ENCODE measurements at places on chromosomes 4 and X.
A peak's percentile ranks its signal among the peaks of the same experiment; 100 is the strongest.

- DNase-seq = no peak
Measured at GRCh38 chr4:153517159-153517558, 51.0 kb downstream of the TMEM131L start.

- no peak for DNase-seq
Measured at GRCh38 chr4:19944251-19944650, 307.5 kb upstream of the SLIT2 start.

- DNase-seq = peak; percentile 91
Measured at GRCh38 chrX:150842198-150842685, 56.2 kb downstream of the CD99L2 start.

DNA sequence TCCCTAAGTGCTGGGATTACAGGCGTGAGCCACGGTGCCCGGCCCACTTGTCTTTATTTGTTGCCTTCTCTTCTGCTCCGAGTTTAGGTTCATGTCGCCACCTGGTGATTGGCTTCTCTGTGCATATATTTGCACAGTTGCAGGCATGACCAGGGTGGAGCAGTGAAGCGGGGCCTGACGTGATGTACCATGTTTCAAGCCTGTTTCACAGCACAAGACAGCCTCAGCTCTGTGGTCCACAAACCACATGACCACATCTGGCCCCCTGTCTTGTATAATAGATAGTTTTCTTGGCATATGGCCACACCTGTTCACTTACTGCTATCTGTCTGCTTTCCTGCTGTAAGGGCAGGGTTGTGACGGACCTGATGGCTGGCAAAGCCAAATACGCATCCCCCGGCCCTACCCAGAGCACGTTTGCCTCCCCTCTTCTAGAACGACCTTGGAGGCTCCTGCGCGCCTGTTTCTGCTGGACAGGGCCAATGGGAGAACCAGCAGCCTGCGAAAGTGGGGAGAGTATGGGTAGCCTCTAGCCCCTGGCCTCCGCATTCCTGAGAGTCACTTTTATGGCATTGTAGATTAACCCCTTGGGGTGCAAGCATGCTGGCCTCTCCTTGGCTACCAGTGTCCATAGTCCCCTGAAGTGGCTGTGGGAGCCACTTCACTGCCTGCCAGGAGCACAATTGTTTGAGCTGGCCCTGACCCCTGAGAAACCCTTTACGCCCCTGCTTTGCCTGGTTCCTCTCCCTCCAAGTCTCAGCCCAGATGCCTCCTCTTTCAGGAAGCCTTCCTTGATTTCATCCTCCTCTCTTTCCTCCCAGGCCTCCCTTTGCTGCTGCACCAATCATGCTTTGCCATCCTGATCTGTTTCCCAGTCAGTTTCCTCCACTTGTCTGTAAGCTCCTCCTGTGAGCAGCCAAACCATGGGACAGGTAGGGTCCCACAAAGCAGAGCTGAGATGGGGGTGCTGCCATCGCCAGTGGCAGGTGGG lies 6.0 kb upstream of the SH3TC1 start:
- peak; percentile 27 for DNase-seq

GRCh38 chrX:133350751-133351150 lies 64.5 kb downstream of the GPC4 start:
- no peak for DNase-seq

- no peak for DNase-seq
Measured at GRCh38 chr4:53626491-53626890, 35.2 kb upstream of the LNX1 start.

GRCh38 chrX:113802837-113803236 lies 781.0 kb upstream of the HTR2C start:
- DNase-seq = no peak

- DNase-seq = no peak
Measured at GRCh38 chr4:146465628-146466027, 56.1 kb downstream of the SLC10A7 start.

GRCh38 chr4:10605746-10606482 lies 78.7 kb downstream of the CLNK start:
- DNase-seq = no peak

GRCh38 chrX:47179928-47180255 lies 13.7 kb upstream of the UBA1 start:
- DNase-seq = no peak

GRCh38 chrX:123170546-123170945 lies 13.5 kb upstream of the GRIA3 start:
- DNase-seq = no peak

DNA sequence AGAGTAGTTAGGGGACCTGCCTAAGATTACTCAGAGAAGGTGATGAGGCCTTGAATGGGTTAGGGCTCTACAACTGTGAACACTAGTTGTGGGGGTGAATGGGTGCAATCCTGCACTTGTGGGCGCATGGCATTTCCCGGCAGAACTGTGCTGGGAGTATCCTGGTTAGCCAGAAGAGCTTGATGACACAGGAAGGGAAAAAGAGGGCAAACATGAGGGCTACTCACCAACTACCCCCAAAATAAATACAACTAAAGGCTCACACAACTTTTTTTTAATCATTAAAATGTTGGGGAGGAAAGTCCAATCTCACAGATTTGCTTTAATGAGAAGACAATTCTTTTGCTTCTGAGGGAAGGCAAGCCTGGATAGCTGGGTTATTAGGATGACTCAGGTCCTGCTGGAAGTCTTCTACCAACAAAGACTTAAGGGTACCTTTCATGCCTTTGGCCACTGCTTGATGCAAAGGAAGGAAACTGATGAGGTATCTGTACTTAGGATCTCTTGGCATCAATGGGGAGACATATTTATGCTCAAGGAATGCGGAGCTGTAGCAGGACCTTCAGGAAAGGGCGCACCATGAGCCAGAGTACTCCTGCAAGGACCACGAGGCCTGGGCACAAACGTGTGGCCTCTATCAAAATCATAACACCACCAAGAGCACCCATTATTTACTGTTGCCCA lies 2.6 kb downstream of the PHKA2 start:
- no peak for DNase-seq

DNA sequence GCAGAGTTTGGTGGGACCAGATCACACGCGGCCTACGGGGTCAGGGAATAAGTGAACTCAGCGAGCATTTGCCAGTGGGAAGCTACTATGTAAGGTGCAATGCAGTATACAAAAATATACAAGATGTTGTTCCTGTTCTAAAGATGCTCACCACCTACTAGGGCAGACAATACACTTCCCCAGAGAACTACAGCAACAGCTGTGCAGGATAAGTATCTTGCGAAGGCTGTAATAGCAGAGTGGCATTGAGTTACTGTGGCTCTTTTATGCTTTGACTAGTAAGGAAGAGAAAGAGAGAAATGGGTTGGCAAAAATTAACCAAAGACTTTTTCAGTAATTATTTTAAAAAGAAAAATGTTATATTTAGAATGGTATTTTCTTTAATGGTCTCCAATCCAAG lies 61.2 kb downstream of the CDS1 start:
- DNase-seq = no peak

DNA sequence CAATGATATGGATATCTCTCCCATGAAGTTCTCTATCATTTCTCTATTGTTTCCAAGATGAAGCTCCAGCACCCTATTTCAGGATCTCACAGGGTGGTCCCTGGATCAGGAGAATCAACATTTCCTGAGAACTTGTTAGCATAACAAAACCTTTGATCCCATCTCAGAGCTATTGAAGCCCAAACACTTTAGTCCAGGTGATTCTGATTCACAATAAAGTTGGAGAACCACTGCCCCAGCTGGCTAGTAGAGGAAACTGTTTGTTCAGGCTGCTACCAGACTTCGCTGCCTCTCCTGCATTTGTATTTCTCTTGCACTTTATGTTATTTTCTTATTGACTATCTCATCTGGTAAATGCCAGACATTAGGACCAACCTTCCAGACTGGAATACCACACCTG lies 65.4 kb downstream of the CEP44 start:
- DNase-seq = no peak

DNA sequence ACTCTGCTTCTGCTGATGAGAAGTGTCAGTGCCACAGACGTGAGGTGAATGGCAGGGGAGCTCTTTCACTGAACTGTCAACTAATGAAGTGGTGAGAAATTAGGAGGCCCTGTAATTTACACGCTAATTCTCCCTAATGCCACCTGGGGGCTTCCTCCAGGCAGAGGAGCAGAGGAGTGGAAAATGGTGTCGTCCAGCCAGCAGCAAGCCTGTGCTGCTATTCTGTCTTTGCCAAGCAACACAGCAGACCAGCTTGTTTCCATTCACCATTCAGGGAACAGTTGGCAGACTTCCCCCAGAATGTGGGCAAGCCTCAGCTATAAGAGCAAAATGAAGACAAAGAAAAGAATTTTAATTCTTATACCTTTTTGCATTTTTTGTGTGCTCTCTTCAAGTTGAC lies 245.2 kb upstream of the TET2 start:
- DNase-seq = peak; percentile 20

DNA sequence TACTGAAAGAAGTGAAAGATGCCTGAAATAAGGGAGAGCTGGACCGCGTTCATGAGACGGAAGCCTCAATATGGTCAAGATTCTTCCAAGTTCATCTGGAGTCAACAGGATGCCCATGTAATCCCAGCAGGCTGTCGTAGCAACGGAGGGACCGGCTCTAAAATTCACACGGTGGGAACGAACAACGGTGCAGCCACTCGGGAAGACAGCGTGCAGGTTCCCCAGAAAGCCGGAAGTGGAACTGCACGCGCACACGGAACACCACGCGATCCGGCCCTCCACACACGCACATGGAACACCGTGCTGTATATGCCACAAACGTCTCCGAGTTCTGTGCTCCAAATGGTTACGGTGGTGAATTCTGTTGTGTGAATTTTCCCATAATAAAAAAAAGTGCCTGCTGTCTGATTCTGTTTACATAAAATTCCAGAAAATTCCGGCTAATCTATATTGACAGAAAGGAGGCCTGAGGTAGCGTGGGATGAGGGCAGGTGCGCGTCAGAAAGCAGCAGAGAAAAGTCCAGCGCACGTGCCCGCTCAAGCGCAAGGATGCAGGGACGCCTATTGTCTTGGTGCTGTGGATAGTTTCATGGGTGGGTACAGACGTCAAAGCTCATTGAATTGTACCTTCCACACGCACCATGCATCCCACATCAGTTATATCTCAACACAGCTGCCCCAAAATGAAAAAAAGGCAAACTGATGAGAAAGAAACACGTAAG lies 31.2 kb downstream of the PPP2R3B start:
- no peak for DNase-seq

DNA sequence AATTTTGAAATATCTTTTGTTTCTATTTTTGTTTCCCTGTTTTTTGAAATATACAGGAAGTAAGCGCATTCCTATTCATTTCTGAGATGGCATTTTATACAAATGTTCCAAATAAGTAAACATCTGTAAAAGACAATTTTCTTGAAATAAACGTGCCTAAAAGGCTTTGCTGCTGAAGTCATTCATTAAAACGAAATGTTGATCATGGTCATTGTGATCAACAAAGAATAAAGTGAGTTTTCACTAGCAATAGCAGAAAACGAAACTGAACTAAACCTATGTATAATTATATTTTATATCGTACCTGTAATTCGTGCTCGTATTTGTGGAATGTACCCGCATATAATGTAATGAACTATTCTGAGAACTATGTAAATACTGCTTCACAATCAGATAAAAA lies 221.2 kb downstream of the MGST2 start:
- no peak for DNase-seq

DNA sequence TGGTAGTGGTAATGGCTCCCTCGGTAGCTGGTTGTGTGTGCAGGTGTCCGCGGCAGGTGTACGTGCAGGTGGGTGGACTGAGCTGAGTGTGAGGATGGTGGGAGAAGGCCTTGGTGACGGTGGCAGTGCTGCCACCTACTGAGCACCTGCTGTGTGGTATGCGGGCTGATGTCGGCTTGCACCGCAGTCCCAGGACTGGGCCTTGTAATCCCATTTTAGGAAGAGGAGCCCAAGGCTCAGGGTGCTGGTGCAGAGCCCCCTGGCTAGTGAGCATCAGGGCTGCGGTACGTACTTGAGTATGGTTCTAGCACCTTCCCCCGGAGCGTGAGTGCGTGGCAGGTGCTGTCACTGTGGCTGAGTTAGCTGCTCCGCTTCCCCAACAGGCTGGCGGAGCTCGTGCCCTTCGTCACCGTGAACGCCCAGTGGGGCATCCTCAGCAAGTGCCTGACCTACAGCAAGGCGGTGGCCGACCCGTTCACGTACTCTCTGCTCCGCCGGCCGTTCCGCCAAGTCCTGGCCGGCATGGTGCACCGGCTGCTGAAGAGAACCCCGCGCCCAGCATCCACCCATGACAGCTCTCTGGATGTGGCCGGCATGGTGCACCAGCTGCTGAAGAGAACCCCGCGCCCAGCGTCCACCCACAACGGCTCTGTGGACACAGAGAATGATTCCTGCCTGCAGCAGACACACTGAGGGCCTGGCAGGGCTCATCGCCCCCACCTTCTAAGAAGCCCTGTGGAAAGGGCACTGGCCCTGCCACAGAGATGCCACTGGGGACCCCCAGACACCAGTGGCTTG lies 5.7 kb upstream of the CPZ start:
- DNase-seq = no peak

GRCh38 chrX:38848671-38849455 lies 47.6 kb downstream of the MID1IP1 start:
- no peak for DNase-seq

- DNase-seq = no peak
Measured at GRCh38 chr4:1632109-1633104, 51.7 kb downstream of the FAM53A start.

DNA sequence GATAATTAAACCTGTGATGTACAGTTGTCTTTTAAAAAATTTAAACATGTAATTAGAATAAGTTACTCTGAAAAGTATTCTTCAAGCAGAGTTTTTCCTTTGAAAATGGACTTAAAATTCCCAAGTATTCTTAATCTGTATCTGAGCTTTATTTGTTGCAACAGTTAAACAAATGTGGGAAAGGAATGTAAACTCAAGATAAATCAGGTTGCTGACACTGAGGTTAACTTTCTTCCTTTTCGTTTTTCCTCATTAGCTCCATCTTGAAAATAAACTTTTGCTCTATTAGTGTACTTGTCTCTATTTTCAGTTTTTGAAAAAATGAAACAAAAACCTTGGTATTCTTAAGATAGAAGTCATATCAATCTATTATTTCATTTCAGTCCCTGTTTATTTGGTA lies 144.5 kb upstream of the BMPR1B start:
- no peak for DNase-seq

DNA sequence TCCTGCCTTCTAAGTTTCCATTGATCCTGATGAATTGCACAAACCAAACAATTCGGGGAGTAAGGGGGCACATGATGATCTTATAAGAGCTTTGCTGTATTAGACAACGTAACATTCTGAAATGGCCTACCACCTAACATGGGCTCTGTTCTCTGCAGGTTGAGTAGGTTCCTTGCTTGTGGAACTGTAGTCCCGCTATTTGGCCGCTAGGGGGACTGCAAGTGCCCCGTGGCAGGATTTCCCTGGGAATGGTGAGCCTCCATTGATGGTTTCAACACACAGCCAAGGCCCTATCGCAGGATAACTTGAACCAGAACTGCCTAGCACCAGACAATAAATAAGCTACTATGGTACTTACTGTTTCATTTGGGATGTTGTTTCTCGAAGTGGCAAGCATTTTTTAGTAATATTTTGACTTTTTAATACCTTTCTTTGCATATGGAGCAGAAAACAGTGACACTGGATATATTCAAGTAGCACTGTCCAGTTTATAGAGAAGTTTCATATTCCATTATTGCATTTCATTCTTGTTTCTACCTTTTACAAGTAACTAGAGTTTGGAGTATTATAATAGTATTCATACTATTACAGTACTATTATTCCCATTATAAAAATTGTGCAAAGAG lies 11.9 kb downstream of the AR start:
- no peak for DNase-seq
